ENCODE measurements at places on chromosomes 16 and 17. TPM values are rescaled to one million over a fixed set of nuclear protein-coding genes. Genes with fewer than 3 reads are reported as not detected.

Gene MFAP4
- total RNA-seq, result not detected

Gene DHX38
- 83.0 TPM for total RNA-seq

Gene EPOP
- total RNA-seq, result 20.9 TPM

Gene EME1
- 33.5 TPM for total RNA-seq

Gene ZSCAN10
- total RNA-seq, result not detected

Gene C17orf78
- total RNA-seq, result not detected

Gene KCNAB3
- total RNA-seq, result 4.8 TPM

Gene CCL14
- total RNA-seq, result not detected

Gene SGCA
- not detected for total RNA-seq

Gene ABCC6
- 5.8 TPM for total RNA-seq

Gene CHCT1
- total RNA-seq, result not detected

Gene GPR179
- 0.45 TPM for total RNA-seq

Gene KRTAP16-1
- not detected for total RNA-seq

Gene LGALS9B
- total RNA-seq, result 1.5 TPM

Gene C16orf82
- not detected for total RNA-seq

Gene PKD1
- total RNA-seq, result 82.0 TPM

Gene QRICH2
- 3.0 TPM for total RNA-seq

Gene KCNH4
- not detected for total RNA-seq

Gene KCNJ12
- not detected for total RNA-seq

Gene VWA3A
- total RNA-seq, result 0.33 TPM

Gene WSCD1
- 0.45 TPM for total RNA-seq

Gene PIK3R5
- not detected for total RNA-seq

Gene SUZ12
- 47.5 TPM for total RNA-seq

Gene RAC3
- 8.0 TPM for total RNA-seq

Gene RGS11
- total RNA-seq, result 1.7 TPM

Gene MT3
- not detected for total RNA-seq

All from Calu3 (cell line).